ENCODE measurements at places on chromosomes 4 and X.

DNA sequence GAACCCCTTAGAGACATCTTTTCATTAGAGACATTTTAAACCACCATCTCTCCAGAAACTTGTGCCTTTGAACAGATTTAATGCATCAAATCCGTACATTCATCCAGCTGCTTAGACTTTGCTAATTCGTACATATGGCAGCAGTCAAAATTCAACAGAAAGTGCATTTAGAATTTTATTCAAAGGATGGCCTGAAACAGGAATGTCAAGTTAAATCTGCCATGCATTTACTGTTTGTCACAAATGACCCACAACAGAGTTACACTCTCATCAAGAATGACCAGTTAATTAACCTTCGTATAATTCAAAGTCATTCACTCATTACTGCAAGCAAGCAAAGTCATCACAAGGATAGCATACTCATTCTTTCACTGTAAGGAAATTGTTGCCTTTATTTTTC, 284.3 kb downstream of the SLC7A11 start:
- no peak for DNase-seq

GRCh38 chrX:56763556-56764152, 34.6 kb downstream of the NBDY start:
- no peak for DNase-seq

- DNase-seq, result peak; percentile 29
Observed at GRCh38 chr4:52966781-52967180, 104.7 kb downstream of the RASL11B start.

- DNase-seq, result no peak
Observed at GRCh38 chrX:45794995-45795337, 594.3 kb upstream of the DIPK2B start.

DNA sequence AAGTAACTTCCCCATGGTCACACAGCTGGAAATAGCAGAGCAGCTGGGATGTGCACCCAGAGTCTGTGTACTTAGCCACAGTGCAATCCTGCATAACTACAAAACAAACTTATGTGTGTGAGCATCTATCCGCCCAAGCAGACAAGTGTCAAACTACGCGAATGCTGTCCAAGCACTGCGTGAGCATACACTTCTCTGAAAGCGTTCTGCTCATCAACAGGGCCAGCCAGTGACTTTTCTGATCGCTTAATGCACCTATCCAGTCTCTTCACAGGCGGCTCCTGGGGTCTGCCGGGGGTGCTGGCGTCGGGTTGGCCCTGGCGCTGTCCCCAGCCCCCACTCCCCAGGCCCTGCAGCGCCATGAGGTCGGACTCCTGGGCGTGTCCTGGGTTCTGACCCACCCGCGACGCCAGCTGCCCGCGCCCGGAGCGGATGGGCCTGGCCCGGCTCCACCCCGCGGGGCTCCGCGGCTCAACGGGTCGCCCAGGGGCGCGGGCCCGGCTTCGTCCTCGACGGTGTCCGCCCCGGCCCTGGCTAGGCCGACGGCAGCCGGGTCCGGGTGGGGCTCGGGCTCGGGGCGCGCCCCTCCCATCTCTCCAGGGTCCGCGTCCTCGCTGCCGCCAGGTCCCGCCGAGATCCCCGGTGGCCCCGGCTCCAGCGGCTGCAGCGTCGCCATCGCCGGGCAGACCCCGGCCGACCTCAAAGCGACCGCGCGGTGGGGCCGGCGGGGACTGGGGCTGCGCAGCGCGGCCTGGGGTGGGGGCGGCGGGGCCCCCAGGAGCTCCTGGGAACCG, 1.3 kb upstream of the ZNF141 start:
- peak; percentile 18 for DNase-seq

- DNase-seq, result peak; percentile 24
Observed at GRCh38 chrX:23844502-23845138, 61.6 kb downstream of the SAT1 start.

DNA sequence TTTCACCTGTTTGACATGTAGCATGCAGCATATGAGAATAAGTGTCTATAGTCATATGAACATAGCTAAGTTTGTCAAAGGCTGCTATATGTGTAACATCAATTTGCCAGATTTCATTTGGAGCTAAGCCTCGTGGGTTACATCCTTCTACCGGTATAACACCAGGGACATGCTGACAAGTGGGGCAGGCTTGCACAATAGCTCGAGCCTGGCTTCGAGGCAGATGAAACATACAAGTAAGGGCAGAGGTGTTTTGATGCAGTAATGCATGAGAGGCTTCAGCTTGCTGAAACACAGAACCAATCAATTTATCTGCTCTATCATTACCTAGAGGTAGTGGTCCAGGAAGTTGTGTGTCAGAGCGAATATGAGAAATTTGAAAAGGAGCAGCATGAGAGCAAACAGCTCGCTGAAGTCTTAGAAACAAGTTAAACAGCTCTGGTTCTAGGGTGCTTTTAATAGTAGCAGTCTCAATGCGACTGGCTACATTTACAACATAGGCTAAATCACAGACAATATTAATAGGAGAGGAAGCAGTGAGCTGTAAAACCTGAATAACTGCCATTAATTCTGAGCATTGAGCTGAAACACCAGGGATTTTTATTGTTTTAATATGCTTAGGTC, 14.9 kb upstream of the UGDH start:
- no peak for DNase-seq

DNA sequence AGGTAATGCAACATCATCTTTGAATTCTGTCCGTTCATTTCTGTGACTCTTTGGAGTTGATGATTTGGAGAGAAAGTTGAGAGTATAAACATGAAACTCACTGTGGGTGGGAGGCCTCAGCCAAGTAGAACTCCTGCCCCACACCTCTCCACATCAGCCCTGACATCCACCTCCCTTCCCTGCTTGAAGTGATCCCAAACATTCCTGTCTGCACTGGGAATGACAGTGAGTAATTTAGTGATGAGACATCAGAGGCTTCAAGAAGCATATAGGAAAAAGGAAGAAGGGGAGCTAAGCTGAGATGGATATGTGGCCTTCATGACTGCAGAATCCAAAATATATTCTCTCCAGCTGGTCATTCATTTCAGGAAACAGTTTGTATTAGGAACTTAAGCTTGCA, 151.8 kb downstream of the SPATA18 start:
- no peak for DNase-seq

DNA sequence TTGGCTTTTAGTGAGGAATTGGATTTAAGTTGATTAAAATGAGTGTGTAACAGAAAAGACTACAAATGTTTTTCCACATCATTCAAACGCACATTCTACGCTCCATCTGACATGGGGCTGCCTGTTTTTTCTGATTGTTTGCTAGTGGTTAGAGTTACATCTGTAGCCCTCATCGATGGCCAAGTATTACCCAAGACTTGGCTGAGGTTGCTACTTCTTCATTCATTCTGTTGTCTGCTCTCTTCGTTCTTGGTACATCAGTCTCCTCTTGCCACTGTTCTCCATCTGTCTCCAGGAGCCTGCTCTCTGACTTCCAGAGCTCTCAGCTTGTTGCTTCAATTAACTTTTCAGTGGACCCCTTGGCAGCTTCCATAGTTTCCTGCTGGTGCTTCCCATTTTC, 1844.6 kb upstream of the TENM3 start:
- DNase-seq, result peak; percentile 70

- no peak for DNase-seq
Observed at GRCh38 chr4:125200556-125200955, 114.2 kb upstream of the FAT4 start.

DNA sequence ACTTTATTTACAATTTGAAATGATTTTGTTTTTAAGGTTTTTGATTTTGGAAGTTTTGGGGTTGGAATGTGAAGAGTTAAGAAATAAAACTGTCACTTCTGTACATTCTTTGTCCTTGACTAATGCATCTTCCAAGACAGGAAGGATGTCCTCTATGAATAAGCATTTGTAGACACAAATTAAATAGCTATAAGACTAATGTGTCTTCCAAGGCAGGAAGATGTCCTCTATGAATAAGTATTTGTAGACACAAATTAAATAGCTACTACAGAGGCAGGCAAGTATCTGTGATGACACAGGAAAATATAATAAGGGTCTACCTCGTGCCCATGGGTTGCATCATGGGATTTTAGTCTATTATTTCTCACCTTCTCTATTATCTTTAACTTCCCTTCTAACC, 14.5 kb downstream of the PRSS48 start:
- DNase-seq, result peak; percentile 10

- DNase-seq, result no peak
Observed at GRCh38 chrX:140132937-140133336, 167.6 kb upstream of the CXorf66 start.

GRCh38 chrX:110396735-110397134, 38.1 kb downstream of the RTL9 start:
- no peak for DNase-seq

GRCh38 chrX:46218373-46218772, 326.8 kb downstream of the ZNF674 start:
- DNase-seq, result peak; percentile 27

DNA sequence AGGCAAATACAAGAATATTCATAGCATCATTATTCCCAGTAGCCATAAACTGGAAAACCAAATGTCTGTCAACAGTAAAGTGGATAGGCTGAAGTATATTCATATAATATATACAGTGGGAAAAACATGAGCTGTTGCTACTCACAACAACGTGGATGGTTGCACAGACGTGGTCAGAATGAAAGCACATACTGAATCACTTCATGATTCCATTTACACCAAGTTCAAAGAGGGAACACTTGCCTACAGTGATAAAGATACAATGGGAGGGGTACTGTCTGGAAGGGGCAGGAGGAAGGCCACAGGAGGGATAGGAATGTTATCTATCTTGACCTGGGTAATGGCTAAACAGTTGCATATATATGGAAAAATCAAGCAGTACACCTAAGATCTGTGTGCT, 25.3 kb downstream of the APBB2 start:
- DNase-seq, result peak; percentile 36

- DNase-seq, result no peak
Observed at GRCh38 chrX:108426262-108426661, 12.0 kb downstream of the COL4A6 start.

DNA sequence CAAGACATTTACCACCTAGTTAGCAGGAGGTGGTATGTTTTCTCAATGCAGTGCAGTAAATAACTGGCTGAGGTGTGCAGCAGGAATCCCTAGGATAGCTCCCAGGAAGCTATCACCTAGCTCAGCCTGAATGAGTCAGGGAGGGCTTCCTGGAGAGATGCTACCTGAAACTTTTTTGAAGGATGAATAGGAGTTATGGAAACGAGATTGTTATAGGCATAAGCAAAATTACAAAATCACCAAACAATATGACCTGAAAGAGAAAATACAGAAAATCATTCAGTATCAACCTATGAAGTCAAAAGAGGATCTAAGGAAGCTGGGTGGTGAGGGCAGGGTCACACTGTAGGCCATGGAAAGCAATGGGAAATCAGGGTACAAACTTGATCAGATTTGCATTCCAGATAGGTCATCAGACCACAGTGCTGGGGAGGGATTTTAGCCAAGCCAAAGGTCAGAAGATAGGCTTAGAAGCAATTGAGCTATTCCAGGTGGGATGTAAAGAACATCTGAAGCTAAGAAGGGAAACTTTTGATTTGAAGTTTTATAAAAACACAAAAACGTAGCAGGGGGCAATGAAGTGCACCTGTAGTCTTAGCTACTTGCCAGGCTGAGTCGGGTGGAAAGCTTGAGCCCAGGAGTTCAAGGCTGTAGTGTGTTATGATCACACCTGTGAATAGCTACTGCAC, 11.3 kb downstream of the AREG start:
- peak; percentile 44 for DNase-seq

GRCh38 chrX:124388562-124388961, 42.2 kb downstream of the SH2D1A start:
- DNase-seq, result peak; percentile 51

GRCh38 chrX:107978707-107979307, 3.4 kb downstream of the TEX13B start:
- DNase-seq, result peak; percentile 48

DNA sequence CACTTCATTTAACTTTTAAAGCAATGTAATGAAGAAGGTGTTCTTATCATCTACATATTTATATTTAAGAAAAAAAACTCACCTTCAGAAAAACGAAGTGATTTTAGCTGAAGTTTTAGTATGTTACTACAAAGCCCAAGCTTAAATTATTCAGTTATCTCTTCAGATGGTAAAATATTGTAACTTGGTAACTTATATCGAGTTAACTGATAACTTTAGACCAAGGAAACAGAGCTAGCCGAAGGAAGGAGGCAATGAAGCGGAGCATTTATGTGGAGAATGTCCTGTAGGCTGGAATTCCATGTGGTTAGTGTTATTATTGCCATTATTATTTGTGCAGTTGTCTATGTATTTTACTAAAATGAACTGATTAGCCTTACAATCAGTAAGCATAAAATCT, 1102.1 kb upstream of the LCORL start:
- no peak for DNase-seq

DNA sequence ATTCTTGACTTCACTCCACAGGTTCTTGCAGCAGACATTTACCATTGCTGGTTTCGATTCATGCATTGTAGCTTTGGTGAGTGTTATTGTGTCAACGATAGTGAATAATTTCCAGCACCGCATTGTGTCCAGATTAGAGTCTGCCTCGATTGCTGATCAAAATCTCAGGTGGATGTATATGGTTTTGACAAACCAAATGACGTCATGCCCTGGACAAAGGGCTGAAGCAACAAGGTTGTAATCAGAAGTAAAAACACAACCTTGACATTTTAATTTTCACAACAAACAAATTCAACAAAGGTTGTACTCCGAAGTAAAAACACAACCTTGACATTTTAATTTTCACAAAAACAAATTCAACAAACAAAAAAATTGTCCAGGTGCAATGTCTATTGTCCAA, 81.1 kb upstream of the WWC2 start:
- no peak for DNase-seq

DNA sequence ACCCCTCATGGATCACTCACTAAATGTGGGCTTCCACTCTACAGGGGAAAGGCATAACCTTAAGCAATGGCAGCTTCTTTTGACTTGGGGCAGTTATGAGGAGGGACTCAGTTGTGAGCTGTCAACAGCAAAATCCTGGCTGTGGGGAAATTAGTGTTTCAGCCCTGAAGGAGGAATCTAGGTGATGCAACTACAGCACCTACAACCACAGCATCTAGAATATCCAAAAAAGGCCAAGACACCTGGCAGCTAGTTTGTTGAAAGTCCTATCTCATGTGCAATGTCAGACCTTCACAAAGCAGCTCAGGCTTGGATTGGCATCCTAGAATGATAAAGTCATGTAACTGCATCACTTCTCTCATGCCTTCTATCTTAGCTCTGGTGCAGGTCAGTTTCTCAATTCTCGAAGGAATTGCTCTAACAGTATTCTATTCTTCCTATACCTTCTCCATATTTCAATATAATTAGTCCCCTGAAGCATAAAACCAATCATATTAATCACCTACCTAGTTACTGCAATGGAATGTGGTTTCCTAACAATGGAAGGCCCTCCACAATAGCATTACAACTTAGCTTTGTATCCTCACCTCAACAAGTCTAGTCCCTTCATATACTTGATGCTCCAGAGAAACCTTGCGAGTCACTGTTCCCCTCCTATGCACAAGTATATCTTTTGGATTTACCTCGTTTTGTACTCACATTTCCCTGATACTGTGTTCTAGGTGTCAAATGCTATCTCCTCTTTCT, 5.5 kb upstream of the ANTXR2 start:
- DNase-seq, result no peak
